ENCODE measurements at places on chromosomes 6 and 20.

- DNase-seq: no peak
Measured at GRCh38 chr6:159935065-159935464, 33.8 kb upstream of the IGF2R start.

GRCh38 chr6:64213697-64214096 lies 578.1 kb downstream of the PHF3 start:
- no peak for DNase-seq

- DNase-seq: peak; percentile 12
Measured at GRCh38 chr20:17505636-17506517, 25.3 kb downstream of the BFSP1 start.

GRCh38 chr6:12051861-12052368 lies 39.8 kb downstream of the HIVEP1 start:
- peak; percentile 29 for DNase-seq

GRCh38 chr20:46811224-46812084 lies 83.2 kb upstream of the EYA2 start:
- DNase-seq: no peak

DNA sequence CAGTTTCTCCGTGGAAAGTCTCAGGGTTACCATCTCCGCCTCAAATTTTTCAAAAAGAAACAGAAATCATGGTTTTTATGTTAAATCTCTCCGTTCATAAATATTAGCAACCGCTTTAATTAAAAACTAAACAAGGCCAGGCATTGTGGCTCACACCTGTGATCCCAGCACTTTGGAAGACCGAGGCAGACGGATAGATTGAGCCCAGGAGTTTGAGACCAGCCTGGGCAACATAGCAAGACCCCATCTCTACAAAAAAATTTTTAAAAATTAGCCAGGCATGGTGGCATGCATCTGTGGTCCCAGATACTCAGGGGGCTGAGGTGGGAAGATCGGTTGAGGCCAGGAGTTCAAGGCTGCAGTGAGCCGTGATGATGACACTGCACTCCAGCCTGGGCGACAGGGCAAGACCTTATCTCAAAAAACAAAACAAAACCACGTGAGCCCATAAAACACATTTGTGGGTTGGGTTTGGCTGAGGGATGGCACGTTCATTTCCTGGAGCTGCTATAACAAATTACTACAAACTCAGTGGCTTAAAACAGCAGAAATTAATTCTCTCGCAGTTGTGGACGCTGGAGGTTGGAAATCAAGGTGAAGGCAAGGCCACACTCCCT lies 223.2 kb downstream of the ZNF217 start:
- no peak for DNase-seq

DNA sequence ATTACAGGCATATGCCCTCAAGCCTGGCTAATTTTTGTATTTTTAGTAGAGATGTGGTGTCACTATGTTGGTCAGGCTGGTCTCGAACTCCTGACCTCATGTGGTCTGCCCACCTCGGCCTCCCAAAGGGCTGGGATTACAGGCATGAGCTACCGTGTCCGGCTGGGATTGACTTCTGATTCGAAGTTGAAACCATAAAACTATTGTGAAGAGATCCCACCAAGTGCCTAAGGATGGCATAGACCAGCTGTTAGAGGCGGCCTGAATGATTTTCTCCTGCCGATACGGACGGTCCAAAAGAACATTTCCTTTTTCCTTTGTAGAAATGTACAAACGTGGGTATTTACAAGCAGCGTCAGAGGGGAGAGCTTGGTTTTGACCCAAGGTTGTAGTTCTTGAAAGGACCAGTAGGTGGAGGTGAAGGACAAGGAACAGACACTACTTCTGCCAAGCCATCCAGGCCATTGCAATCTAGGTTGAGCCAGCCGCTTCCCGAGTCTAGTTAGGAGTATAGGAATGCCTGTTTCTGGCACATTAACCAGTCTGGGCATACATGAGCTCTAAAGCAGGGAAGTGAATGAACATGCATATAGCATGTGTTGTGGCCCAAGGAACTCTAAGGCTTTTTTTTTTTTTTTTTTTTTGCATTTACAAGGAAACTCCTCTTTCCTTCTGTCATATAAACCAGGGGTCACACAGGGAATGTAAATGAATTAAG lies 29.0 kb downstream of the MOCS3 start:
- peak; percentile 41 for DNase-seq

GRCh38 chr20:24370911-24371695 lies 98.3 kb upstream of the SYNDIG1 start:
- DNase-seq: no peak

DNA sequence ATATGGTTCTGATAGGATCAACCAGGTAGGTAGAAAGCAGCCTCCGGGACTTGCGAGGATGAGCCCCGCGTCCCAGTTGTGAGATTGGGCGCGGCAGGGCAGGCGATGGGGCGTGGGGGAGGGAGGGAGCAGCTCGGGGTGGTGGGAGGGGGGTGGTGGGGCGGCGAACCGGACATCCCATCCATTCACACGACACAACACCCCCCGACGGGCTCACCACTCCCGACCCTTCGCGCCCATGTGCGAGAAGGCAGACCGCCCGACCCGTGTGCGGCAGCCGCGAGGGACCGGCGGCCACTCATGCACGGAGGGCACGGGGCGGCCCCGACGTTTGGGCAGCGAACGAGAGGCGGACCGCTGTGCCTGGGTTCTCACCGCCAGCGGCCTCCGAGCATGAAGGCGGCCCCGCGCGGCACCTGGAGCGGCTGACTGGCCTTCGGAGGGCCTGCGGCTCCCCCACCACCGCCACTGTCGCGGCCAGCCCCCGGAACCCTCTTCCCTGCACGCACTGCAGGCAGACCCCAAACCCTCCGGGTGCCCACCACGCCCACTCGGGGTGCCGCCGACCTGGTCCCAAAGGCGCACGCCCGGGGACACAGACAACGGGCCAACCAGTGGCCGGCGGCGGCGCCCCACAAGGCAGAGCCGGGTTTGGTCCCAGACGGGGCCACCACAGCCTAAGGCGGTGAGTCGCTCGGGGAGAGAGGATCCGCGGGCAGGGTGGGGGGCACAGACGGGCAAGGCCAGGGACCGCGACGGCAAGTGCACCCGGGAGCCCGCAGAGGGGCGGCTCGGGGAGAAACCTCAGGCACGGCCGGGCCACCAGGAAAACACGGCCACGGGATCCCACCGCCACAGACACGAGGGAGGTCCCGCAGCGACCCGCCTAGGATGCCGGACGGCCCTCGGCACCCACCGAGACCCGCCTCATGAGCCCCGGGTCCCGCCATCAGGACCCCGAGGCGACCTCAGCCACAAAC lies 769.2 kb upstream of the DEFB115 start:
- no peak for DNase-seq

DNA sequence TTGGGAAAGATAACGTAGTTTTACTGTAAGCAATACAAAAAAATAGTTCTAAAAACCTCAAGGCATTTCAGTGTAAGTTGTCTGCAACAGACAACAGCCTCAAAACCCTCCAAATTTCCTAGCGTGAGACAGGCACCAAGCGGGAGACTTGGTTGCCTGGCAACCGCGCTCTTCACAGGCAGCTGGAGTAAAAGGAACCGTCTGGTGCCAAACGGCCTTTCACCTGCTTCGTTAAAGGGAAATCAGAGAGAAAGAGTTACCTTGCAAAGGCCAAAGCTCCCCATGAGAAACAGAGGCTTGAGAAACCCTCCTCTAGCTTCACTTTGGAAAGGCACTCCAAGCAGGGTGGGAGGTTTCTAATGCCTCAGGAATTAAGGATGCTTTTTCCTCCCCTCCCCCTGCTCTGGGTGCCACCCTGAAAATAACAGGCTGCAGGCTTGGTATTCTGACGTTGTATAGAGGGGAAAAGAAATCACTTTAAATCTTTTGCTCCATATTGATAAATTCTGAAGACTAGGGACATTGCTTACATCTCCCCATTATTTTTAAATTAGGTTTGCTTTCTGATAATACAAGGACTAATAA lies 129.7 kb upstream of the UFL1 start:
- DNase-seq: no peak

DNA sequence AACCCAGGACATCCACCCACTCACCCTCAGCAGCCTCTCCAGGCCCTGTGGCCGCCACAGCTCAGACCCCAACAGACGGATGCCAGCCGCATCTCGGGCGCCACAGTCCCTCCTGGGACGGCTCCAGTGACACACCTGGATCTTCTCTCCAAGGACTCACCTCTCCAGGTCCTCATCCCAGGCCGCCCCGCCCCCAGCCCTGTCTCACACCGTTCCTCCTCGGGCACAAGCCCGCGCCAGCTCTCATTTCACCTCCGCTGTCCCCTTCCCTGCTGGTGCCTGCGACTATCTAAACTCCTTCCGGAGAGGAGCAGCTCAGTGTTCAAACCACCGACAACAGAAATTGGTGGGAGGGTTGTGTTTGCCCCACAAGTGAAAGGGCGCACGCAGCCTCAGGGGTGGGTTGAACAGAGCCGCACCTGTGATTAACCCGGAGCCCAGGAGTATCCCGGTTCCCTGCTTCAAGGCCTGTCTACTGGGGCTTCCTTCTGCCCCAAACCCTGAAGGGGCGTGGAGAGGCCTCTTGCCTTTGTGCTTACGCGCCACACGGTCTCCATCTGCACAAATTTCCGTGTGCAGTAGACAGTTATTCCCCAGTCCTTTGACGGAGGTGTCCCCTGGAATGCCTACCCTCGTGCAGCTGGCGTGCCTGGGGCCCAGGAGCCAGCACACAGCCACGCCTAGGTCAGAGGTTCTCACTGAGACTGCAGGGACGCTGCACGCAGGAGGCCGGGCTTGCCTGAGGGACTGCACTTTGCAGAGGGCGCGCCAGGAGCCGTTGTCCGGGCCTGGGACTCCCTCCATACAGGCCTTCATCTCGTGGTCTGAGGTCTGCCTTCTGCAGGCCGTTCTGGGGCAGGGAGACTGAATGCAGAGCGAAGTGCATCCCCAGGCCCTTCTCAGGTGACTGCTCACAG lies 232.7 kb downstream of the DLL1 start:
- no peak for DNase-seq

DNA sequence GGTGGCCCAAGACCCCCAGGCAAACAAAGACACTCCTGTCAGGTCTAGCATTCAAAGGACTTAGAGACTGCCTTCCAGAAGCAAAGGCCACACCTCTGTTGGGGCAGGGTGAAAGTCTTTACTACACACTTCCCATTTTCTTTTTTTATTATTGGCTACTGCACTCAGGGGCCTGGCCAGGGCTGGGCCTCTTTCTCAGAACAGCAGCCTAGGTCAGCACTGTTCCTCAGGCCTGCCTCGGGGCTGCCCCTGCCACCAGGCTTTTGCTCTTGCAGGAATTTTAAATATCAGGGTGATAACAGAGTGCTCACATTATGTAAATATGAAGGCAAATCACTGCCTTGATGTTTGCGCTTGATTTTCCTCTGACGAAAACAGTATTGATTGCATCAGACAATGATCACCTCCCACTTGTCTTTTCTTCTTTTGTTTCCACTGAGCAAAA lies 18.5 kb downstream of the GSTA4 start:
- DNase-seq: no peak

DNA sequence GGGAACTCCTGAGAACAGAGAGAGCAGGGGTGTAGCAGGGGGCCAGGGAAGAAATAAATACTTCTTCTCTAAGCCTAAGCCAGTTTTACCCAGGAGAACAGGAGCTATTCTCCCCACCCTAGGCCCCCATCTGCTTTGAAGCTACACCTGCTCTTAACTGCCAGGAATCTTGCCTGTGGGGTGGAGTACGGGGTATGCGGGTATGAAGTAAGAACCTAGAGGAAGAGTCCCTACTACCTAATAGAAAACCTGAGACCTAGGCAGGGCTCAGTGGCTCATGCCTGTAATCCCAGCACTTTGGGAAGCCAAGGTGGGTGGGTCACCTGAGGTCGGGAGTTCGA lies 1.5 kb downstream of the SLC29A1 start:
- no peak for DNase-seq

- no peak for DNase-seq
Measured at GRCh38 chr20:42441864-42442331, 747.8 kb downstream of the PTPRT start.

GRCh38 chr20:45968081-45968671 lies 3.8 kb downstream of the ZNF335 start:
- no peak for DNase-seq

- DNase-seq: no peak
Measured at GRCh38 chr20:61257611-61258010, 5.5 kb downstream of the CDH4 start.

GRCh38 chr6:3442431-3443220 lies 14.2 kb downstream of the SLC22A23 start:
- no peak for DNase-seq

DNA sequence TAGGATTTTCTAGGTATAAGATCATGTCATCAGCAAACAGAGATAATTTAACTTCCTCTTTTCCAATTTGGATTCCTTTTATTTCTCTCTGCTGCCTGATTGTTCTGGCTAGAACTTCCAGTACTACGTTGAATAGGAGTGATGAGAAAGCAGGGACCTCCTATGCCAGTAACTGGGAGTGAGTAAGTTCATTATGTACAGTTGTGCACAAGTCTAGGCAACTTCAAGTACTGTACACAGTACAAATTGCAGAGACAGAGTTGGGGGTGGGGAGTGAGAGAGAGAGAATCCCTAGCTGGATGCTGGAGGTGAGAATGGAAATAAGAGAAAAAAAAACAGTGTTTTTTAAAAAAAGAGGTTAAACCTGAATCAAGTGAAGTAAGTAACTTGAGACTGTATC lies 210.2 kb downstream of the MMUT start:
- no peak for DNase-seq

DNA sequence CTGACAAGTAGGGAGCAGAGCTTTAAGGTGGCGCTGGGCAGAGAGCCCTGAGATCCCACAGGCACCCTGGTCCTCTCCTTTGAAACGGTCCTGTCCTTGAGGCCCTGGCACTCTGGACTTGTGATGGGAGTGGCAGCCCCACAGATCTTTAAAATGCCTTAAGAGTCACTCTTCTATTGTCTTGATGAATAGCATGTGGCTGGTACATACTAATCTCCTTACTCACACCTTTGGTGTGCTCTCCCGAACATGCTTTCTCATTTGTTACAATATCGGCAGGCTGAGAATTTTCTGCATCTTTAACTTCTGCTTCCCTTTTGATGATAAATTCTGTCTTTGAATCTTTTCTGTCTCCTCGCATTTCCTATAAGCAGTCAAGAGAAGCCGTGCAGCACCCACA lies 333.8 kb downstream of the TFAP2A start:
- DNase-seq: no peak

- peak; percentile 47 for DNase-seq
Measured at GRCh38 chr6:24855395-24856245, 56.9 kb upstream of the ARMH2 start.

GRCh38 chr20:2729791-2730190 lies 37.2 kb downstream of the EBF4 start:
- DNase-seq: no peak

- no peak for DNase-seq
Measured at GRCh38 chr20:23294166-23294565, 56.4 kb upstream of the NXT1 start.

GRCh38 chr6:1027795-1028569 lies 283.9 kb upstream of the FOXQ1 start:
- DNase-seq: no peak

GRCh38 chr6:120056085-120056484 lies 706.5 kb upstream of the MAN1A1 start:
- DNase-seq: no peak

DNA sequence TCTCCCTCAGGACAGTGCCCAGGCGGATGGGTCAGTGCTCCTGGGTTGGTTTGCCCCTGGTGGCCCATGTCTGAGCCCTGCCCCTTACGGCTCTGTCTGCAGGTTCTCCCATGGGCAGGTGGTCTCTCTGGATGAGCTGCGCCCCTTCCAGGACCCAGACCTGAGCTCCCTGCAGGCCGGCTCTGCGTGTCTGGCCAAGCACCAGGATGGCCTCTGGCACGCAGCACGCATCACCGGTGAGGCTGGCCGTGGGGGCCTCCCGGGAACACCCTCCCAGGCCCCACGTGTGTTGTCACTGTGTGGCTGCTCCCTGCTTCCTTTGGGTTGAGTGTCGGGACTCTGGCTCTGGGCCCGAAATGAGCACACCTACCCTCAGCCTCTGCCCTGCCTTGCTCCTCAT lies 3.3 kb upstream of the LIME1 start:
- no peak for DNase-seq

GRCh38 chr6:62614442-62614841 lies 328.4 kb upstream of the KHDRBS2 start:
- no peak for DNase-seq

All from T-helper 9 cell (primary cell).